ENCODE measurements at places on chromosomes 6 and 20.

GRCh38 chr6:11493974-11494373, 43.6 kb upstream of the TMEM170B start:
- no peak for DNase-seq

DNA sequence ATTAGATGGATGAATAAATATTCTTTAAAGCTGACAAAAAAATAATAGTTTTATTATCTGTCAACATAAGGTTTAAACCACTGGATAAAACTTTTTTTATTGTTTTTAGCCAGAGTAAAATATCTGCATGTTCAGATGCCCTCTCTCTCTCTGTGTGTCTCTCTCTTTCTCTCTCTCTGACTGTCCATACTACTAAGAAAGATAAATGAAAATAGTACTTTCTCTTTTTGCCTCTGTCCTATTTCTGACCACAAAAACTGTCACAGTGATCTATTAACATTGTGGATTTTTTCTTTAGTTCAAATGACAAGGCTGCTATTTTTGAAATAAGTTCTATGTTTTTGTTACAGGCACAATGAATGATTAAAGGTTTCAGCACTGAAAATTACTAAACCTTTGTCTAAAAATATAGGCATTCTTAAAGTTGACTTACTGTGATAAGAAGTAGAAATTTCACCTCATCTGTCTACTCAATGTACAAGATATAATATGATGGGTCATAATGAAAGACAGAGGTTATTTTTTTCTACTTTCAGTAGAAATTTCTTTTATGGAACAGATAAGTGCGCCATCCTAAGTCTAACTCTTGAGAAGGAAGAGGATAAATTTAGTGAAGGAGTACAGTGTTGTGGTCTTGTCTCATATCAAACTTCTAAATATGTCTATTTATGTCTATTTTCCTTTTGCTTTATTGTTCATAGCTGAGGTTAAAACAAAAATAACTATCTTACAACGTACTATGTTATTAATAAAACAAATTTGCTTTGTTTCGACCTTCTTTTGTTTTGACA, 341.9 kb upstream of the EYS start:
- DNase-seq: no peak

DNA sequence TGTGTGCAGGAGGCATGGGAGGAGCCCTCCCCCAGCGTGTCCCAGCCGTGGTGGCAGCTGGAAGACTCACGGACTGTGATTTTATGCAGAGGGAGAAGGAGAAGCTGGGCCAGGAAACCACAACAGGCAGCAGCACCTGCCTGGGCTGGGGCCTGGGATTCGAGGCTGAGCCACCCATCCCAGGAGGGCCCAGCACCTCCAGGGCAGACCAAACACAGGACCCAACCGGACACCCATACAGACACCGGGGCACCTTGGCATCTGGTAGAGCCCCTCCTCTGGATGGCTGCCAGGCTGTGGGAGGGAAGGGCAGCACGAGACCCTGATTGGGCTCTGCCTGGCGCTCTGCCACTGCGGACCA, 41.7 kb upstream of the CHRNA4 start:
- no peak for DNase-seq

GRCh38 chr6:131784561-131784960, 23.3 kb upstream of the ENPP1 start:
- no peak for DNase-seq

DNA sequence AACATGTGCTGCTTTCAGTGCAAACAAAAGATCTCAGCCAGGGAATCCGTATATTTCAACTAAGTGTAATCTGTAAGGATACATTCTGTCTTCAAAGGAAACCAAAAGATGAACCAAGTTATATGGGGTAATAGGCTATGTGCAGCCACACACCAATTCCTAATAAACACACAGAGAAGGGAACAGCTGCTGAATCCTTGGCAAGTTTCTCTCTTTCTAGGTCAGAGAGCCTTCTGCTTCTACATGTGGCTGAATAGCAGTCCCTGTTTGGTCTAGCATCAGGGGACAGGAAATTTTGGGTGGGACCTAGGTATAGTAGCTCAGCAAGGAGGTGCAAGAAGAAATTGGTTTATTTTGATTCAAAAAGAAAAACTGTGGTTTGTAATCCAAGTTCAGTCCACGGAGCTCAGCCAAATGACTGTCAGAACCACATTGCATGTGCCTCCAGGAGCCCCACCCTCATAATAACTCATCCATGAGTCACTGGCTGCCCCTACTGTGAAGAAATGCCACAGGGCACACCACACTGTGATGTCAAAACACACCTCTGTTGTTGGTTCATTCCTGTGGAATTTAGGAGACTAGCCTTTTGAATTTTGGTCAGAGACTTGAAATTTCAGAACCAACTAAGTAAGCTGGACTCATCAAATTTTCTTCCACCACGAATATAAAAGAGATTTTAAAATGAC, 21.1 kb downstream of the SPTLC3 start:
- DNase-seq: no peak

GRCh38 chr20:60584221-60584620, 626.0 kb downstream of the CDH26 start:
- no peak for DNase-seq

DNA sequence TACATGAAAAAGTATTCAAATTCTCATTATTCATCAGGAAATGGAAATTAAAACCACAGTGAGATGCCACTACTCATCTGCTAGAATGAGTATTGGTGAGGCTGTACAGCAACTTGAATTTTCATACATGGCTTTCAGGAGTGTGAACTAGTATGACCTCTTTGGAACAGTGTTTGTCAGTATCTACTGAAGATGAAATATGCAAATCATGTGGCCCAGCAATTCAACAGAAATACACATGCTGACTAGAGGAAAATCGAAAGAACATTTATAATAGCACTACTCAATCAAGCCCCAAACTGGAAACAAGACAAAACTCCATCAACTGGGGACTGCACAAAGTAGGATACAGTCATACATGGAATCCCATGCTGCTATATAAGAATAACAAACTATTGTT, 102.2 kb downstream of the DCDC2 start:
- no peak for DNase-seq

GRCh38 chr6:125190667-125191066, 37.1 kb downstream of the TPD52L1 start:
- no peak for DNase-seq

Measured in AML-193 (cell line).